ENCODE measurements at places on chromosomes 4 and X.
A peak's percentile ranks its signal among the peaks of the same experiment; 100 is the strongest.

DNA sequence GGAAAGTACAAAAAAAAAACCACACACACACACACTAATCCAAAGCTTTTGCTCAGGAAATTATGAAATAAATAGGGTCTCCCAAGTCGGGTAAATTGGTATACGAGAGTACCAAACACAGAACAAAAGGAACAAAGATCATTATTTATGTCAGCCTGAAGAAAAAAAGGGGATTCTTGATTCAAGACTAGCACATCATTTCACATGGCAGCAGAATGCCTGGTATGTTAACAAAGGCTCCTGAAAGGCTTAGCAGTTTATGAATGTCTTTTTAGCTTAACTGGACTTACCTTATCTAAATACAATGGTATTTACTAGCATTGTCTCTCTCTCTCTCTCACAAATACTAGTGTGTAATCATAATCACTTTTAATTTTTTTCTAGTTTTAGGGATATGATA, 11.3 kb downstream of the RAP2C start:
- DNase-seq, result no peak

DNA sequence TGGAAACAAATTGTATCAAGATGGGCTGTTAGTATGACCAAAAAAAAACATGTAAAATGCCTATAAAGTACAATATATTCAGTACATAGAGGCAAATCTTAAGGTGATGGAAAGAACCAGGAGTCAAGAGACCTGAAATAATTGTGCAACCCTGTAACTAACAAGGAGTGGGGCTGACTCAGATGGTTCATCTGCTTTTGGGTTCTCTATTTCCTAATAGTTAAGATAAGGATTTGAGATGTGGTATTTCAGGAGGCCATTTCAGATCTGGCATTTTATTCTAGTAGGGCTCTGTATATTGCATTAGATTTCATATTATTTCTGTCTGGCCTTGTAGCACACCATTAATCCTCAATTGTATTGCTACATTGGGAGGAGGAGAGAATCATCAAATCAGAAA, 268.4 kb downstream of the HS3ST1 start:
- DNase-seq, result no peak

DNA sequence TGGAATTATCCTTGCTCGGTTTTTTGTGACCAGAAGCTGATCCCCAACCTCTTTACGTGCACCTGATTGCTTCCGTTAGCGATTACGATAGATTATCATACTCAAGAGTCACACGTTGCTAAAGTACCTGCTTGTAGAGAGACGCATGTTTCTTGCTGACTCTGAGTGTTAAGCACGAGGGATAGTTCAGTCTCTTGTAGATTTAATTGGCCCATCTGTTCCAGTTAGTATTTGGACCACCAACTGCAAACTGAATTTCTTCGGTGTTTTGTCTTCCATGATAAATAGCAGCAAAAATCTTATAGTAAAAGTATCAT, 516 bp upstream of the COX18 start:
- DNase-seq, result no peak

DNA sequence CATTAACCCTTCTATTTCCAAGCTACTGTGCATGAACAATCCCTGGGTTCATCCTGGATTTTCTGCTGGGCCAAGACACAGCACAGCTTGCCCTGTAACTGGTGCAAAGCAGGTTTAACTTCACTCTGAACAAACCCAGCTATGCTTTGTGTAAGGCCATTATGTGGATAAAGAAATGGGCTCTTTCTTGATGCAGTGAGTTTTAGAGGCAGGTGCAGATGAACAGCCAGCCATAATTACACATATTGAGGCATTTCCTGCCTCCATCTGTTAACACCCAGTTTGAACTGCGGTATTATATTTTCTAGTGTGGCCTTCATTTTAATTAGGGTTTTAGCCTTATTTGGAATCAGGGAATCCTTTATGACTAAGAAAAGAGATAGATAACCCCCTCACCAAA, 68.7 kb upstream of the ARX start:
- DNase-seq, result no peak

- DNase-seq, result no peak
These were observed 195.9 kb downstream of the GC start for GRCh38 chr4:71587995-71588394.

DNA sequence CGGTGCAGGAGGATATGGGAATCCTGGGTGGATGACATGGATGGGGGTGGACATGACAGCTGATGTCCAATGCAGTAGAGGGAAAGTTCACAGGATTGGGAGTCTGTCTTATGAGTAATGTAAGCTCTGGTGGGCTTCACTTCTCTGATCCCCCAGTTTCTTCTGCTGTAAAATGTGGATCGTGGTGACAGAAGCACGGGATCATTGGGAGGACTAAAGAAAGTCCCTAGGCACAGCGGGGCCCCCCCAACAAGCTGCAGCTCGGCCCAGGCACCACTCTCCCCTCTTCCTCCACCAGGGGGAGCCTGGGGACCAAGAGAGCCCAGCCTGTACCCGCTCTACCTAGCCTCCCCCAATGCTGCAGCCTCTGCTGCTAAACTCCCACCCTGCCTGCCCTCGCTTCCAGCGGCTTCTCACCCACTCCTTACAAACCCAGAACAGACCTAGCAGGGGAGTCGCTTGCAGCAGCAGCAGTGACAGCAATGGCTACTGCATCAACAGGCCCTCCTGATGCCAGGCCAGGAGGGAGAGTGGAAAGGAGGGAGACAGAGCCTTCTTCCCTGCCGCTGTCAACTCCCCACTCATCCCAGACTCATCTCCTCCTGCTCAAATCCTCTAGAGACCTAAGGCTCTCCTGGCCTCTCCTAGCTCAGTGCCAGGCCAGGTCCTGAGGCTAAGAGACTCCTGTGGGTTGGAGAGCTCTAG, 36.1 kb upstream of the IQSEC2 start:
- DNase-seq, result peak; percentile 67

GRCh38 chr4:142353149-142353738, 492.9 kb downstream of the INPP4B start:
- DNase-seq, result no peak

- no peak for DNase-seq
These were observed 17.9 kb upstream of the NSUN7 start for GRCh38 chr4:40731792-40732245.

- DNase-seq, result no peak
These were observed 53.5 kb downstream of the CHST7 start for GRCh38 chrX:46627062-46627461.

- DNase-seq, result no peak
These were observed 50.4 kb downstream of the HHIP start for GRCh38 chr4:144696376-144696775.

- DNase-seq, result no peak
These were observed 114.9 kb downstream of the EFHC2 start for GRCh38 chrX:44228621-44229020.

DNA sequence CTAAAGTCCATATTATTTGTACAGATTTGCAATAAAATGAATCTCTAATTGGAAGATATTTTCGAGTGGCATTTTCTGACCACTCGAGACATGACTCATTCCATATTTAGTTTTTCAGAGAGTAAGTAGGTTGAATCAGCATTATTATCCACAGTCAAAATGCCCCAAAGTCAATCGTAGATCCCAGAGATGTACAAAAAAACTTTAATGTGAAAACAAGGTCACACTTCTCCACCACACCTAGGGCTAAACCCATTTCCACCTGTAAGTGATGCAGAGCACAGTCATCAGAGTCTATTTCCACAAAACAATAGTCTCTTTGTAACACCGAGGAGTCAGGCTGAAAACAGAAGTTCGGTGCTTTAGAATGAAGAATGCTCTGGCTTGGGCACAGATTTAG, 117.1 kb upstream of the TENM3 start:
- no peak for DNase-seq

DNA sequence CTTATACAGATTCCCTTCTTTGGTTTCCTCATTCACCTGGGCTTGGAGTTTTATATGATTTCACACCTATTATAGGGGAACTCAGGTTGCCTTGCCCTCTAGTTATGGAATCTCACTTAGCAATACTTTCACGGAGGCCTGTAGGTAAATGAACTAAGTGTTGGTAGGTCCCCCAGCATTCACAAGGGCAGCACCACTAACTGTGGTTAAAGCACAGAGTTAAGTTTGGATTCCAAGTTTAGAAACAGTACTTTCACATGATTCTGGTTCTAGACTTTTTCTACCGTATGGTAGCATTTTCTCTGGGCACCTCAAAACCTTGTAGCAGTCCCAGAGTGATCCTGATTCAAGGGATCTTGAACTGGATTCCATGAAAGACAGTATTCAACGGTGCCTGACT, 46.4 kb downstream of the SH2D1A start:
- no peak for DNase-seq

DNA sequence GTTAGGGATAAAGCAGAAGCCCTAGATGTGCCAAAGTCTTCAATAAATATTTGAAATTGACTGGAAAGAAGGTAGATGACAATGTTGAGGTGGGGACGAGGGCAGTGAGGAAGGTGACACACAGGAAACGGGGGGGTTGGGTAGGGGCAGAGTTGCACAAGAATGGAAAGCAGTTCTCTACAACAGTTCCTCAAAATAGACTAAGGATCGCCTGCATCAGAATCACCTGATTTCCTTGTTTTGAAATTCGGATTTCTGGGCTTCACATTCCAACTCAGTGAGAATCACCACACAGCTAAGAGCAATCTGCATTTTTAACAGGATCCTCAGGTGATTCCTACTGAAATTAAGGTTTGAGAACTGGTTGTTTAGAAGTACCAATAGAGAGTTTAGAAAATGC, 70.6 kb downstream of the ARFIP1 start:
- DNase-seq, result peak; percentile 33

GRCh38 chr4:25702848-25703247, 47.2 kb downstream of the SLC34A2 start:
- DNase-seq, result no peak

DNA sequence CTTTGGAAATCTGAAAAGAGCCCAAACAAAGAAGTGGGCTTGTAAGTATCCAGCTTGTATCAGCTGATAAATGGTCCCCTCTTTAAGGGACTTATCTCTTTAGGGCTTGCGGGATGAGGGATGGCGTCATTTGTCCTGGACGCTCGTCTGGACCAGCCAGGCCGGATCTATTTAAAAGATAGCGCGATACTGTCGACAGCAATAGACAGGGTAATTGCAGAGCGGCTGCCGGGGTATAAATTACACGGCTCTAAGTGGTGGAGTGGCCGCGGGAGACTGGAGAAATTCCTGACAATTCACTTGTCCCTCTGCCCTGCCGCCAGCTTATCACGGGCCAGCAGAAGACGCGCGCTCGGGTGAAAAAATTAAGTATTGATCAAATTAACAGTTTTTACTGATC, 90.7 kb downstream of the FAM53A start:
- DNase-seq, result no peak

DNA sequence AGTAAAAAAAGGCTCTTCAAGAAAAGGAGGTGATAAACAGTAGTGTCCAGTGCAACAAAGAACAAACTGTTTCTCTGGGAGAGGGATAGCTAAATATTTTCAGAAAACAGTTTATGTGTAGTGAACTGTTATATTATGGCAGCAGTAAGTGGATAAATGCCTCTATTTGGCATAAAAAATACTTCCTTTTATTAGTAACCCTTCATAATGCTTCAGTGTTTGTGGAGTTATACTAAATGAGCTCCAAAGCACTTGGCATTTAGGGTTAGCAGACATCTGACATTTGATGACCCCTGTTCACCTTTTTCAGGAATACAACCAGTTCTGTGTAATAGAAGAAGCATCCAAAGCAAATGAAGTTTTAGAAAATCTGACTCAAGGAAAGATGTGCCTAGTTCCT, 31.9 kb downstream of the TRAPPC11 start:
- no peak for DNase-seq

DNA sequence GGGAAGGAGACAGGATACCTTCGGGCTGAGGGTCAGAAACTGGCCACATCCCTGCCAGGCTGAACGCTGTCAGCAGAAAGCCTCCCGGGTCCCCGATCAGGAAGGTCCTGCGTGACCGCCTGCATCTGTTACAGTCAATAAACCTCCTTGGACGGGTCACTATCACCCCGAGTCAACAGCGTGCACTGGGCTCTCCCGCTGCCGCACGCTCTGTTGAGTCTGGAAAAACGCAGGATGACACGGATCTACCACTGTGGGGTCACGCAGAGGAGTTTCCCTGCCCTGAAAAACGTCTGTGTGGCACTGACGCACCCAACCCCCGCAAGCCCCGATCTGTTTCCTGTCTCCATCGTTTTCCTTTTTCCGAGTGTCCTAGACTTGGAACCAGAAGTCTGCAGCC, 12.1 kb downstream of the PPP2R3B start:
- DNase-seq, result no peak

DNA sequence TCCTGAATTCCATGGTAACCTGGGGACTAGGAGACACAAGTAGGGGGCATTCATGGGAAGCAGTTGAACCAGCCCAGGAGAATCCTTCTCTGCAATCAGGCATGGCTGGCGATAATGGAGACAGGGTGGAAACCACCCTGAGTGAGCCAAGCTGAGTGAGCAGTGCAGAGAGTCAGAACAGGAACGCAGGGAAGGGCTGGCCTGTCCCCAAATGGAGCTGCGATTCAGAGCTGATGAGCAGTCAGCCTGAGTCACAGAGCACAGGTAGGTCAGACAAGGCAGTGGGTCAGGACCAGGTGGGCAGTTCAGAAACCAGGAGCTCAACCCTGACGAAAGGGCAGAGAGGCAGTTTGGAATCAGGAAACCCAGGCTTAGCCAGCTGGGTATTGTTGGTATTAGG, 129.0 kb downstream of the BTC start:
- no peak for DNase-seq
